ENCODE measurements at places on chromosomes 3 and 15.
A peak's percentile ranks its signal among the peaks of the same experiment; 100 is the strongest.

- H3K36me3 ChIP-seq: no peaks in the 10 kb centered on the region
- H3K4me1 ChIP-seq: no peaks in the 10 kb centered on the region
- no peak overlapping the region for H3K27ac ChIP-seq
- H3K27me3 ChIP-seq: peaks cover 23% of the 10 kb centered on the region
- no peak for DNase-seq
- no peak overlapping the region for H3K4me3 ChIP-seq
These were observed 37.0 kb upstream of the TJP1 start for GRCh38 chr15:29859293-29859692.

GRCh38 chr3:152770296-152770695 lies 64.6 kb upstream of the P2RY1 start:
- no peak overlapping the region for H3K4me3 ChIP-seq
- H3K36me3 ChIP-seq: no peaks in the 10 kb centered on the region
- DNase-seq: no peak
- no peak overlapping the region for H3K27ac ChIP-seq

DNA sequence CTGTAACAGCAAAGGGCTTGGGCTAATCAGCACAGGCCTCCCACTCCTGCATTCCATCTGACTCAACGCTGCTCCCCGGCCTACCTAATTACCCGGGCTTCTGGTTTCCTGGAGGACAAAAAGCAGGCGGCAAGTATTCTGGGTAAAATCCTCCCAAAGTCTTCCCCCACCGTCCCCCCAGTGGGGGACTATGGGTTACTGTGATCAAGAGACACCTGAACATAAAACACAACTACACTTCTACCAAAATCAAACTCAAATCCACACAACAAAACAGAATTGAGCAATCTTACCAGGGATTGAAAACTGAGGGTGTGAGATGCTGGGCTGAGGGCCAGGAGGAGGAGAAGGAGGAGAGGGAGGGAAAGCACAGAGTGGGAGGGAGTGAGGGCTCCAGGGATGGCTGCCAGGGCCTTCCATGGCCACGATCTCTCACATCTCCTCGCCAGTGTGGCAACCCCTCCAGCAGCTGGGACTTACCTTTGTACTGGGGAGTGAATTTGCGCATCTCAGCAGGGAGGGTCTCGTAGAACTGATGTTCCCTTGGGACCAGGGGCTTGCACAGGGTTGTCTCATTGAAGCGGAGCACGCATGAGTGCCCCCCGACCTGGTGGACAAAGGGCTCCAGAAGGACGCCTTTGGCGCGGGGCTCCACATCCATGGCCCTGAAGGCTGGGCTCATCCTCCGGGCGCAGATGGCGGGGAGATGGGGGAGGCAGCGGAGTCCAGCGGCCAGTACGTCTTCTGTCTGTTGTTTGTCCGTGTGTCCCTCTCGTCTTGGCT lies 9.1 kb upstream of the NCKIPSD start:
- H3K27ac ChIP-seq: no peak overlapping the region
- H3K4me3 ChIP-seq: no peak overlapping the region
- DNase-seq: no peak
- H3K36me3 ChIP-seq: peaks cover 83% of the 10 kb centered on the region
- H3K4me1 ChIP-seq: no peaks in the 10 kb centered on the region

DNA sequence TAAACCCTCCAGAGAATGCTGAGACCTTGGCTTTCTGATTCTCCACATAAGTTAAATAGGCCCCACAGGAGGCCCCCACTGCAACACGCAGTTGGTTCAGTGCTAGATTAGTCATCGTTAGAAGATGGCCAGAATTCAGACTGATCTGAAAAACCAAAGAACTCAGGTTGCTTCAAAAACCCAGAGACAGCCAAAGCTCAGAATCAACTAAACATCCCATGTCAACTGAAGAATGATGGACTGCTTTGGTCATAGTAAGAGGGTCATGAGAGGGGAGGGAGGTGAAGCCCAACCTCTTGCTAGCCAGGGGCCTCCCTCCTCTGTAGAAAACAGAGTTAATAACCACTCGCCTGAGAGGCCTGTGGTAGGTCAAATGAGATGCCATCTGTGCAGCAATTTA lies 93.1 kb downstream of the AKAP13 start:
- H3K27me3 ChIP-seq: no peaks in the 10 kb centered on the region
- peaks cover 38% of the 10 kb centered on the region for H3K4me1 ChIP-seq
- peaks cover 3% of the 10 kb centered on the region for H3K36me3 ChIP-seq

- no peaks in the 10 kb centered on the region for H3K27me3 ChIP-seq
- no peaks in the 10 kb centered on the region for H3K36me3 ChIP-seq
- no peak overlapping the region for H3K4me3 ChIP-seq
- H3K27ac ChIP-seq: no peak overlapping the region
These were observed 4.5 kb upstream of the CFAP100 start for GRCh38 chr3:126390201-126390600.

DNA sequence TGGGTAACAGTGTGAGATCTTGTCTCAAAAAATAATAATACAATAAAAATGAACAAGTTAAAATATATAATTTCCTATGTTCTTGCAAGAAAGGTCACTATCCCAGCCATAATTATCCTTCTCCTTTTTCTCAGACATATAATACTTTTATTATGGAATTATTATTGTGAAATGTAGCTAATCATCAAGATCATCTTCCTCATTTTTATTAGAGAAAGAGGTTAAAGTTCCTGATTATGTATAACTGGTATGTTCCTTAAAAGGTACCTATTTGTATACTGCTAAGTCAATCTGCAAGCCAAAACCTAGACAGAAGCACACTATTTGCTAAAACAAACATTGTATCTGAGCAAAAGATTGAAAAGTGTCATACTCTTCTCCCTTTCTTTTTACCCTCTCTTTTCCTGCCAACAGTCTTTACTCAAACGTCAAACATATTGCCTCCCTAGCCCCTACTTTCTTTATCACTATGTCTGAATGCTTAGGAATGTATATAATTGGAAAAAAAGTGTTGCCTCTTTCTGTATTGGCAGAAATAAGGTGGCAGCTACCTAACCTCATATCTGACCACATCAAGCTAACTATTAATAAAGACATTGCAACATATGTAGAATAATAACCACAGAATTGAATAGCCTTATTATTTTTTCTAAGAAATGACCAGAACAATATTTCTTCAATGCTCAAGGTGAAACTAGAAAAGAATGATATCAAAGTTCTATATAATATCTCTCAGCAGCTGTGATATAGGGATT lies 18.5 kb downstream of the SEC11A start:
- peaks cover 2% of the 10 kb centered on the region for H3K36me3 ChIP-seq
- no peak overlapping the region for H3K4me3 ChIP-seq
- peaks cover 10% of the 10 kb centered on the region for H3K4me1 ChIP-seq
- no peaks in the 10 kb centered on the region for H3K27me3 ChIP-seq
- no peak overlapping the region for H3K27ac ChIP-seq

- no peak overlapping the region for H3K27ac ChIP-seq
- DNase-seq: no peak
- H3K4me1 ChIP-seq: no peaks in the 10 kb centered on the region
- H3K4me3 ChIP-seq: no peak overlapping the region
- H3K36me3 ChIP-seq: no peaks in the 10 kb centered on the region
These were observed 1010.0 kb upstream of the CADM2 start for GRCh38 chr3:83948771-83949170.

- no peak overlapping the region for H3K4me3 ChIP-seq
- no peak overlapping the region for H3K27ac ChIP-seq
- no peak for DNase-seq
- H3K36me3 ChIP-seq: no peaks in the 10 kb centered on the region
- H3K4me1 ChIP-seq: no peaks in the 10 kb centered on the region
These were observed 80.2 kb downstream of the WNT5A start for GRCh38 chr3:55406696-55407425.

DNA sequence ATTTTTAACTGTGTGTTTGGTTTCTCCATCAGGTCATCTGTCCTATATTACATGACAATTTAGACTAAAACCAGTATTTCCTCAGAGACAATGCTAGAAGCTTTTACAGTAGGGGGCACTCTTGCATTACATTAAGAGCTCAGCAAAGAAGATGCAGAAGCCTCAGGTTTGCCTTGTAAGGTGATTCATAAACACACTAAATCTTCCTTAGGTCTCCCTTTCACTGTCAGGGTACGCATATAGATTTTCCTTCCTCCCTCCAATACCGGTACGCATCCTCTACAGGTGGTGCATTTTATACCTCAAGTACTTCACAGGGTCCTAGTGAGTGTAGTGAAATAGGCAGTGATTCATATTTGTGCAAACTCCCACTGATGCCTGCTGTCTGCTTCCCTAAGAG lies 46.5 kb downstream of the CD86 start:
- no peaks in the 10 kb centered on the region for H3K36me3 ChIP-seq
- DNase-seq: peak; percentile 81
- no peak overlapping the region for H3K4me3 ChIP-seq

DNA sequence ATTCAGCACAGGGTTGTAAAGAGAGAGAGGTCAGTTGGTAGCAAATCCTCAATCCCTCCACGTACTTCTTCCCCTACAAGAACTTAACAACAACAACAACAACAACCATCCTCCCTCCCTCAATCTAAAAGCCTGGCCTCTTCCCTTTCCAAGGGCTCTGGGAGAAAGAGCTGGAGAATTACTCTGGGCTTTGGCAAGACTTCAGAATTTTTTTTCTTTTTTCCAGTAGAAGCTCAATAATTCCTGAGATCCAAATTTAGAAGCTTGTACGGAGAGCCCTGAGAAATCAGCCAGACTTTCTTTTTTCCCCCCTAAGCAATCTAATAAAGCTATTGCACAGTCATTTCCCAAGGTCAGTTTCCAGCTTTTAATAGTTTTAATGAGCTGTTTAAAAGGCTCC lies 95.8 kb upstream of the CACNA2D3 start:
- H3K4me3 ChIP-seq: no peak overlapping the region
- no peaks in the 10 kb centered on the region for H3K36me3 ChIP-seq
- no peaks in the 10 kb centered on the region for H3K27me3 ChIP-seq
- no peak overlapping the region for H3K27ac ChIP-seq
- H3K4me1 ChIP-seq: no peaks in the 10 kb centered on the region

DNA sequence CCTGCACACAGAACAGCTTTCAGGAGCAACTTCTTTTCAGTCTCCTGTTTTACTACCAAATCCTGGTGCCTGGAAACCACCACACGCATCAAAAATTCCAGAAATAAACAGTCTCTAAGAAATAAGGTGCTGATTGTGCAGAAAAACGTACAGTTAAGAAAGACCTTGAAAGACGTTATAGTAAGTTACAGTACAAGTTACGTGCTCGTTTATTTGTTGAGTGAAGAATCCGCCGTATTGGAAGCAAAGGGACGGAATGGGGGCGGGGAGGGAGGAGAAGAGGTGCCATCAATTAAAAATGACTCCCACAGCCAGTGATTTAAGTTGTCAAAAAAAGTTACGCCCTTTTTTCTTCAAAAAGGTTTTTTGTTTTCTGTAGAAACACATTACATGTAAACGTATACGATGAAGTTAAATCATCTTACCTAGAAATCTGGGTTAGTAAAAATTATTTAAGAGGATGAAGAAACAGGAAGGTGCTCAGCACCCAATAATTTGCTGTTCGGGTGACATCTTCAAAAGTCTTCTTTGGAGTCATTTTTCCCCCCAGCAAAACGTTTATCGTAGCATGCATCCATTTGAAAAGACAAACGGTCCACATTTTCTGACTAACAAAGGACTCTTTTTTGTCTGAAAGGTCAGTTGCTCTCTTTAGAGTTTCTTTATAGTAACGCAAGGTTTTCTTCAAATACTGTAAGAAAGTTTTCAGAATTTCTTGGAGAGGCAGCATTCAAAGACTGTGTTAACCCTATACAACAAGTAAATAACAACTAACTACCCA lies 782 bp upstream of the UACA start:
- H3K36me3 ChIP-seq: no peaks in the 10 kb centered on the region
- DNase-seq: no peak
- H3K27ac ChIP-seq: no peak overlapping the region
- H3K4me1 ChIP-seq: peaks cover 20% of the 10 kb centered on the region

DNA sequence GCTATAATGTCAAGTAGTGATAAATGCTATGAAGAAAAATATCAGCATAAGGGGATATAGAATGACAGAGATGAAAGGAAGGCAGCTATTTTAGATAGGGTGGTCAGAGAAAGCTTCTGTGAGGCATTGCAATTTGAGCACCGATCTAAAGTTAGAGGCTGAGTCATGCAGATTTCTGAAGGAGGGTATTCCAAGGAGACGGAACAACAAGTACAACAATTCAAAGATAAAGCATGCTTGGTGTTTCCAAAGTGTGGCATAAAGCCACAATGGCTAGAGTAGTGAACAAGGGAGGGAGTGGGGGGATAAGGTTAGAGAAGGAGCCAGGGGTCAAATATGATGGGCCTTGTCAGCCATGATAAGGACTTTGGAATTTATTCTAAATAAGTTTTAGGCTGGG lies 71.9 kb downstream of the PFN2 start:
- no peaks in the 10 kb centered on the region for H3K4me1 ChIP-seq
- no peaks in the 10 kb centered on the region for H3K27me3 ChIP-seq
- no peak overlapping the region for H3K4me3 ChIP-seq
- H3K36me3 ChIP-seq: peaks cover 17% of the 10 kb centered on the region
- no peak overlapping the region for H3K27ac ChIP-seq

DNA sequence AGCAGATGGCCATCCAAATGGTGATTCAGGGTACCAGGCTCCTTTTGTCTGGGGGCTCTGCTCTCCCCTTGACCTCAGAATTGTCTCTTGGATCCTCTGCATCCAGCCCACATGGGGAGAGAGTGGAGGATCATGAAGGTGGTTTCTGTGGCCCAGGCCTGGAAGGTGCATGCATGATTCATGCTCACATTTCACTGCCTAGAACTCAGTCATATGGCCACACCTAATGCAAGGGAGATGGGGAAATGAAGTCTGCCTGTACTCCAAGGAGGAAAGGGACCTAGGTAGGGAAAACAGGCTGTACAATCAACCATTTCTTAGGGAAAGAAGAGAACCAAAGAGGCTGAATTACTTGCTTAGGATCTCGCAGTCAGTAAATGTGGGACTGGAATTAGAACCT lies 15.1 kb downstream of the HRG start:
- H3K4me3 ChIP-seq: no peak overlapping the region
- no peak overlapping the region for H3K27ac ChIP-seq
- H3K4me1 ChIP-seq: no peaks in the 10 kb centered on the region
- no peak for DNase-seq
- no peaks in the 10 kb centered on the region for H3K27me3 ChIP-seq

DNA sequence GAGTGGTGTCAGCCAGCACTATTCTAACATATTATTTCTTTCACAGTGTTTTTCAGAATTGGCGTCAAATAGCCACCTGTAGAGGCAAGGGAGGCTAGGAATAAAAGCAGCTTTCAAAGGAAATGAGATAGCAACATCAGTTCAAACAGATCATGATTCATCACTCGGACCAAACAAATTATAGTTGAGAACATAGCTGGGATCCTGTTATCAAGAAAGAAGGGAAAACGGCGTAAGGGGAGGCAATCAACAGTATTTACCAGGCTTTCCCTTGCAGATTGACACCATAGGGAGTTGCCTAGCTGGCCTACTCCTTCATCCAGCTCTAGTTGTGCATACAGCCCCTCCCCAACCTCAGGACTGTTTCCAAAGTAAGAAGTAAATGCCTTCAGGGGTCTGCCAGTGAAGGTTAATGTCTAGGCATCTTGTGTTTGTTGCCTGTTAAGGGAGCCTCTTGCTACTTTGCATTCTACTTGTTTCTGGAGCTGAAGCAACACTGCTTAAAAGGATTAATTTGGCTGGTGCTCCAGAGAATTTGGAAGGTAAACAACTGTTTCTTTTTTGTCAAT lies 286.5 kb downstream of the NSUN3 start:
- H3K27ac ChIP-seq: no peak overlapping the region
- H3K4me1 ChIP-seq: no peaks in the 10 kb centered on the region
- DNase-seq: no peak
- no peaks in the 10 kb centered on the region for H3K27me3 ChIP-seq

GRCh38 chr3:98843266-98843959 lies 58.1 kb downstream of the DCBLD2 start:
- H3K4me1 ChIP-seq: no peaks in the 10 kb centered on the region
- no peaks in the 10 kb centered on the region for H3K36me3 ChIP-seq
- H3K27me3 ChIP-seq: no peaks in the 10 kb centered on the region
- no peak for DNase-seq
- no peak overlapping the region for H3K4me3 ChIP-seq

Measured in common myeloid progenitor, CD34-positive (primary cell).